ENCODE measurements at places on chromosomes 4 and X. TPM values are rescaled to one million over a fixed set of nuclear protein-coding genes. Genes with fewer than 3 reads are reported as not detected.

DNA sequence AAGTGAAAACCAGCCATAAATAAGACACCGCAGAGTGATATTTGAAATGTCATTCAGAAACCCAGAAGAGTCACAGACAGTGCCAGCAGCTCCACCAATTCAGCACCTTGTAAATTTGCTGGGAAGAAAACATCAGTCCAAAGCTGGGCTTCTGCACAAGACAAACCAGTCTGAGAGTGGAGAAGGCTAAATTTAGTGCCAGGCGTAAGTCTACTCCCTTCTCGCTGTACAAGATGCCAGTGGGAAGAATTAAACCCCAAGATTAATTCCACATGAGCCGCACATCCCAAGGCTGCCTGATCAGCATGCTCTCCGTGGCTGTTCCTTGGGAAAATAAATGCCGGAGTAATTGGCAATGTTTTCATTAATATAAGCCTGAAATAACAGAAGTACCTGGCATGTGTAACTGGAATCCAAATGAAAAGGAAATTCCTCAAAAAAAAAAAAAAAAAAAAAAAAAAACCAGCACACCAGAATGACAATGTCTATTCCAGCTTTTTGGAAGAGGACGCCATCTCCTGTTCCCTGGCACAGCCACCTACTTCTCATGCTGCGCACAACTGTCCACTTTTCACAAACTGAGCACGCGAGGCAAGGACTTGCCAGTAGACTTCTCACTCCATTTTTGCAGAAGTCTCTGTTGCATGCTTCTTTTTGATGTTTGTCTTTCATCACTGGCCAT lies 95.5 kb downstream of the NSUN7 start:
- no peak for DNase-seq

DNA sequence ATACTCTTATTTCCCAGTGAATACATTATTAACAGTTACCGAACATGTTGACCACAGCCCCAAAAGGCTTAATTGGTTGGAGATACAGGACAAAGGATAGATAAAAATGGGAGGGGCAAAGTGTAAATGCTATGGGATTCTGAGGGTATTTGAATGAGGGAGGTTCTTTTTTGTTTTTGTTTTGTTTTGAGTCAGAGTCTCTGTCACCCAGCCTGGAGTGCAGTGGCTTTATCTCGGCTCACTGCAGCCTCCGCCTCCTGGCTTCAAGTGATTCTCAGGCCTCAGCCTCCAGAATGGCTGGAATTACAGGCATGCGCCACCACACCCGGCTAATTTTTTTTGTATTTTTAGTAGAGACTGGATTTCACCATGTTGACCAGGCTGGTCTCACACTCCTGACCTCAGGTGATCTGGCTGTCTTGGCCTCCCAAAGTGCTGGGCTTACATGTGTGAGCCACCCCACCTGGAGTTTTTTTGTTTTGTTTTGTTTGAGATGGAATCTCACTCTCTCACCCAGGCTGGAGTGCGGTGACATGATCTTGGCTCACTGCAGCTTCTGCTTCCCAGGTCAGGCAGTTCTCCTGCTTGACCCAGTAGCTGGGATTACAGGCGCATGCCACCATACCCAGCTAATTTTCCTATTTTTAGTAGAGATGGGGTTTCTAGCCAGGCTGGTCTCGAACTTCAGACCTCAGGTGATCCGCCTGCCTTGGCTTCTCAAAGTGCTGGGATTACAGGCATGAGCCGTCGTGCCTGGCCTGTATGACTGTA lies 9.0 kb downstream of the UBE2K start:
- no peak for DNase-seq

DNA sequence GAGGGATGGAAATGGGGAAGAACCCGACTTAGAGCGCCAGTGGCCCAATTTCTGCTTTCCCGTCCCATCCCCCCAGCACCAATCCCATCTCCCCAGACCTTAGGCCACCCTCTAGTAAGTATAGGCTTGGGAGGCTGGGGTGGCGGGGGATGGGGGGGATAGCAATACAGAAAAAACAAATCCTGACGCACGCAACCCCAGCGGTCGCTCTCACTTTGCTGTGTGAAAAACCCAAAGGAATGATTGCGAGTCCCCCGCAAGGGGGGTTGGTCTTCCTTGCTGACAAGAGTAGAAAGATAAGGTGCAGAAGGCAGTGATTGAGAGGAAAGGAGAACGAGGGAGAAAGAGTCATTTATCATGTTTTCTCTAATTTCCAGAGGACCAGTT lies 863 bp downstream of the CPE start:
- no peak for DNase-seq

DNA sequence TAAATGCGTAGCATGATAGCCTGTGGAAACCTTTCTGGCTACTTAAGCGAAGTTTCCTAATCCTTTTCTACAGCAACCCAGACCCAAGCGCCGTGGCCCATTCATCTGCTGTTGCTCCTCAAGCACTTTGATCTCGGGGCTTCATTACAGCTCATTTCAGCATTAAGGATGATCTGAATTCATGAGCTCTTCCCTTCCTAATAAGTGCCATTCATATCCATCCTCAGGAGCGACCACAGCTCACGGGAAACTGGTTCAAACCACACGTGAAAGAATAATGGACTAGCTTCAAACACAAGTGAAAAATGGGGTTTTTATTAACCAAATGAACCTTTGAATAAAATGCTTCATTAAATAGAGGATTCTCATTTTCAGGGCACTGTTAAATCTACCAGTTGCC lies 202.6 kb upstream of the LEF1 start:
- no peak for DNase-seq

- no peak for DNase-seq
Observed at GRCh38 chrX:133300591-133300990, 82.4 kb upstream of the TFDP3 start.

CASP6 gene
- total RNA-seq: 59.7 TPM

- DNase-seq: no peak
Observed at GRCh38 chr4:13483768-13484121, 395 bp downstream of the RAB28 start.

GRCh38 chr4:184416913-184417734 lies 57.2 kb downstream of the IRF2 start:
- DNase-seq: no peak

DNA sequence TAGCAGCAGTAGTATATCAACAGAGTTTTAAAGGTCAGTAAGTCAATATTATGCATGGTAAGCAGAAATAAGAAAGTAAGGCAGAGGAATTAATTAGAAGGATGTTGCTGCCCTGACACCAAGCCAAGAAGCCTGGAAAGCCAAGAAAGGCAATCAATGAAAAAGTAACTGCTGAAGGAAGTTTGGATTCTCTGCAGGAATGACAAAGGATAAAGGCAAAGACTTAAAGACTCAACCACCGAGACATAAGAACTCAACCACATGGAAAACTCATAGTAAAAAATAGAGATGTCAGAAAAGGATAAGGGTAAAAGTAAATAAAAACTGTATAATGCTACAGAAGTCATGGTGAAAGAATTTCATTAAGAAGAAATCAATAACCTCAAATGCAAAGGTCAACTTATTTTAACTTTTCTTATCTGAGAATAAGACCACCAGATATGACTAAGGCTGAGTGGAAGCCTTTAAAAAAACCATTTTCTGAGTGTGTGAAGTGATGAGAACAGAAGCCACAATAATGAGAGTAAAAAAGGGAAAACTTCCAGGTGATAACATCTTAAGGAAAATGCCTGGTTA lies 55.2 kb downstream of the NEK1 start:
- DNase-seq: no peak

DNA sequence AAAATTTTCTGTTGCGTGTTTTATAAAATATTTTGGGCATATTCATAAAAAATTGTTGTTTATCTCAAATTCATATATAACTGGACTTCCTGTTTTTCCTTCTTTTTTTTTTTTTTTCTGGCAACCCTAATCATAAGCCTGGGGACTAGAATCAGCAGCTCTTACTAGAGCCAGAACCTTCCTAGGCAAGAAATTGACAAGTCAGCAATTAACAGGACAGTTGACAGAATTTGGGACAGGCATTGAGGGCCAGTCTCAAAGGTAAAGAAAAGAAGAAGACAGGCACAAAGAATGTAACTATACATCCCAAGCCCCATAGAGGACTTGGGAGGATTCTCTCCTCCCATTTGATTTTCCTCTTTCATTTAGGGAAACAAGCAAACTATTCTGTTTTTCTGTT lies 35.0 kb upstream of the HS3ST1 start:
- DNase-seq: no peak

LGI2 gene
- under 0.01 TPM for total RNA-seq

- no peak for DNase-seq
Observed at GRCh38 chr4:158865520-158866177, 96.8 kb downstream of the FNIP2 start.

MEPE gene
- not detected for total RNA-seq

- DNase-seq: no peak
Observed at GRCh38 chr4:159206427-159206871, 103.6 kb downstream of the RAPGEF2 start.

- DNase-seq: no peak
Observed at GRCh38 chr4:136484996-136485395, 1047.3 kb downstream of the PCDH18 start.

GRCh38 chr4:155973639-155974475 lies 20.2 kb upstream of the CTSO start:
- DNase-seq: no peak

DNA sequence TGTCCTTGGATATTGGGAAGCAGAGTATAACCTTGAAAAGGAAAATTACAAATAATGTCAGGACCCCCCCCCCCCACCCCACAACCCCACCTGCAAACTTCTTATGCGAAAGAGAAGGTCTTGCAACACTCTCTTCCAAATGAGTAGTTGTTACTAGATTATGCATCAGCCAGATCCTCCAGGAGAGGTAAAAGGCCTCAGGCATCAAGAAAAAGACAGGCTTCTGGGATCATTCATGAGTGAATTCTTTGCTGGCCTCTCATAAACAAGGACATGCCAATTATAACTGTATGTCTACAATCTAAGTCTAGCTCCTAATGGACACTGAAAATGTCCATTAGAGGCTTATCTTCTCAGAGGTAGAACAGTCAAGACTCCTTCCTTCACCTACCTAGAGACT lies 1443.3 kb downstream of the RAPGEF2 start:
- no peak for DNase-seq

GPR119 gene
- not detected for total RNA-seq

- DNase-seq: no peak
Observed at GRCh38 chrX:103376118-103376978, at the start of gene BEX3. Gene BEX3, plus strand, starts transcription at chrX:103376538. Its CDS starts 984 bp downstream, at chrX:103377522.

DNA sequence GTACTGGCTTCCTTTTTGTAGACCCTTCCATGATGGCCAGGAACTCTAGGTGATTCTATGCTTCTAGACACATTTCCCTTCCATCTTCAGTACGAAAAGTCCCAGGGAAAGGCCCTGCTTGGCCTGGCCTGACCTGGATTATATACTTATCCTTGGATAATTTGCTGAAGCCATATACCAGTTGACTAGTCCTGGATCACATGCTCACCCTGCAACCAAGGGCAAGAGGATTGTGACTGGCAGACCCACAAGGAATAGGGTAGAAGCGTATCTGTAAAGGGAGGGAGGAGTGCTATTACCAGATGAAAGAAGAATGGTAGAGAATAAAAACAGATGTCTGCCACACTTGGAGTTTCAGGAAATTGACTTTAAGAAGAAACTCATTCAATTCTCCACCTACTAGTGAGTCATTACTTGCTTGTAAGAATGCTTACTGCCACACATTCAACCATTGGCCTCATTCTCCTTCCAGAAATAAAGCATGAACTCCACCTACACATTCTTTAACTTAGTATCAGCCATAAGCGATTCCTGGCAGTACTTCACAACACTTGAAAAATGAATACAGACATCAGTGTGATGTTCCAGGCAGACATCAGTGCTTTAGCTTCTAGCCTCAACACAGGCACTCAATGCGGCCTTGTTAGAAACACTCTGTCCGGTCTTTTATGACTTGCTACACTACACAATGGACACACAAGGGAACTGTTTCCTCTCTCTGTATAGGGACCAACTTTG lies 141.8 kb downstream of the CBR4 start:
- no peak for DNase-seq

CLGN gene
- total RNA-seq: 7.7 TPM

DNA sequence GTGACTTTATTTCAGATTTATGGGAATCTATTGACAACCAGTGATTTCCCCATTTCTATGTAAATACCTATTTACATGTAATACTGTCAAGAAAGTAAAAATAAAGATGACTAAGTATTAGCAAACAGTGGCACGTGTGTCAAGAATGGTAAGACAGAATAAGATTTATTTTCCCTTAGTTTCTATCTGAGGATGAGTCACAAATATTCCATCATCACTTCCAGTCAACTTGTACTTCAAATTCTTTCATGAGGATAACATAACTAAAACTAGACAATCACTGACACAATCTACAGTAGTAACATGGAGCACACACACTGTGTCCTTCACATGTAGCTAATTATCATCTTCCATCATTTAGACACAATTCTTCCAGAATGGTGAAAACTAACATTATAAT lies 625.3 kb upstream of the PCDH7 start:
- DNase-seq: no peak

DNA sequence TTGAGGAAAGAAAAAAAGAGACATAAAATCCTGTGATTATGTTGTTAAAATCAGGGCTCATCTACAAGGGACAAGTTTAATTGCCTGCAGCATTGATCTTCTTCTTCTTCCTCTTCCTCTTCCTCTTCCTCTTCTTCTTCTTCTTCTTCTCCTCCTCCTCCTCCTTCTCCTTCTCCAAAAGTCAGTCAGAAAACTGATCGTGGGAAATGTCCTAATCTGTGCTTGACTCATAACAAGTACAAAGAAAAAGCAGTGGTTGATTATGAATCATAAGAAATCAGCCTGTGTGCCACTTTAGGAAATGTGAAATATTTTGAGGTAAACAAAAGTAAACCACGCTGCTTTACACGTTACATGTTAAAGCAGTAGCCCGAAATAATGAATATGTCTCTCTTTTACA lies 2.7 kb upstream of the ATP10D start:
- no peak for DNase-seq

DNA sequence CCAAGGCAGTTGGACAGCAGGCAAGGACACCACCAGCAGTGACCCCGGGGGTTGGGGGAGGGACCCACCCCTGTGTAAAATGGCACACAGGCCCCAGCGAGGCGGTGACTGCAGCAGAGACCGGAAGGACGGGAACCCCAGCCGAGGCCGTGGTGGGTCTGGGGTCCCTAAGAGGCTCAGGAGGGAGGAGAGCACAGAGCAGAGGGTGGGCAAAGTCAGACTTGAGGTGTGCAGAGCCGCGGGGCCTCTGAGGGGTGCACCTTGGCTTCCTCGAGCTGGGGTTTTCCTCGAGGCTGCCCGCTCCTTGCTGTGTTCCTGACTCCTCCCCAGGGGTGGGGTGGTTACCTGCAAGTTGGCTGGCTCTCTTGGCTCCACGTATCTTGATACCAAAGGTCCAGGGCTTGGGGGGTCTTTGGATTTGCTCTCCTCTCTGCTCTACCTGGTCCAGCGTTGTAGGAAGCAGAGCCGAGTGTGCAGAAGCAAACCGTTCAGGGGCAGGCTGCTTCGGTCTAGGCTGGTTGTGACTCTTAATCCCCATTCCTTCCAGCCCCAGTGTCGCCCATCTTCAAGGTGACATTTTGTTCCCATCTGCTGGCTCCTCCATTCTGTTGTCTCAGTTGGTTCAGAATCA lies 37.9 kb upstream of the SORCS2 start:
- DNase-seq: no peak

GRCh38 chr4:152510349-152511147 lies 25.3 kb downstream of the FBXW7 start:
- no peak for DNase-seq

SAGE1 gene
- total RNA-seq: not detected

All from epithelial cell of proximal tubule (primary cell).